CD4-positive, alpha-beta T cell (primary cell): ENCODE measurements at places on chromosomes 5 and 9. TPM values are rescaled to one million over a fixed set of nuclear protein-coding genes. Genes with fewer than 3 reads are reported as not detected.

Gene SLC31A1
- total RNA-seq = 12.1 TPM

Gene UNC5A
- not detected for total RNA-seq

Gene PCDH12
- total RNA-seq = not detected

GRCh38 chr9:15944341-15944740 lies 391.5 kb downstream of the CCDC171 start:
- DNase-seq = no peak

DNA sequence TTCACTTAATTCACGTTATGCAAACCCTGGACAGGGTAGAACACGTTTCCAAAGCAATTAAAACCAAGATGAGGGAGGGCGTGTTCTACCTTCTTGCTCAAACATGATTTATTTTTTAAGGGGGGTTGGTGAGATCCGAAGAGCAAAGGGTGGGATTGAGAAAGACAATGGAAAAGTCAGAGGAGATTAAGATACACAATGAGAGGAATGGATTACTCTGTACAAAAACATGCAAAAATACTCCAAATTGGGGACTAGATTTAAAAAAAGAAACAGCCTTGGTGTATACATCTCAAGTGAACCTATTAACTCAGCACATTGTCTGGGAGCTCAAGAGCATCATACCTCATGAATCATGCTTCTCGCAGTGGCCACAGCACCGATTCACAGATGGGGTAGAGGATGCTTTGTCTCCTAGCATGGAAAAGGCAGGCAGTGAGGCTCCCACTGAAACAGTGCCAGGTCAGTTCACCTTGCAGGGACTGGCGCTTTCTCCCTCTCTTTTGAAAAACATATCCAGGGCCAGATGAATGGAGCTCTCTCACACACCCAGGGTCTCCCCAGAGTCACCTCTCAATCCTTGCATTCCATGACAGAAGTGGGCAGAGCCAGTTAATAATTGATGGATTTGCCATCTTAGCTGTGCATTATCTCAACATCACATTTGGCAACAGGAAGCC lies 459.7 kb downstream of the BNC2 start:
- no peak for DNase-seq

DNA sequence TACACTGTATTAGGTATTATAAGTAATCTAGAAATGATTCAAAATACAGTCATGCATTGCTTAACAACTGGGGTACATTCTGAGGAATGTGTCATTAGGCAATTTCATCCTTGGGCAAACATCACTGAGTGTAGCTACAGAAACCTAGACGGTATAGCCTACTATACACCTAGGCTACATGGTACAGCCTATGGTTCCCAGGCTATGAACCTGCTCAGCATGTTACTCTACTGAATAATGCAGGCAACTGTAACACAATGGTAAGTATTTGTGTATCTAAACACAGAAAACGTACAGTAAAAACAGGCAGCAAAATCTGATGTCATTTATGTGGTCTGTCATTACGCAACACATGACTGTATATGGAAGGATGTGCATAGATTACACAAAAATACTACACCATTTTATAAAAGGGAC lies 96.8 kb downstream of the RAPGEF6 start:
- DNase-seq = no peak

DNA sequence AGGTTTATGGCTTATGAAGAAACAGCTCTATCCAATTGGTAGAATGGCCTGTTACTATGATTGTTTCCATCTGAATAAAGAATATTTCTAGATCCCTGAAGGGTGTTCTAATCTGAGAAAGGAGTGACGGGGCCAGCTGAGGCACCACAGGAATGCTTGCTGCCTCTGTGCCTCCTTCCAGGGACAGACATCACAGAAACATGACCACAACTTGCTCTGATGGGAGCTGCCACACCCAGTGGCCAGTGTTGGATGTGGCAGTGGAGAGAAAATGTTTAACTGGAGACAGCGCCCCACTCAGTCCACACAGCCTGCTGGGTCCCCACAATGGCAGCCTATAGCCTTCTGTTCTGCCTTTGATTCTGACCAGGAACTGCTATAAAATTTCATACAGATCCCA lies 38.6 kb upstream of the TESK1 start:
- DNase-seq = no peak

DNA sequence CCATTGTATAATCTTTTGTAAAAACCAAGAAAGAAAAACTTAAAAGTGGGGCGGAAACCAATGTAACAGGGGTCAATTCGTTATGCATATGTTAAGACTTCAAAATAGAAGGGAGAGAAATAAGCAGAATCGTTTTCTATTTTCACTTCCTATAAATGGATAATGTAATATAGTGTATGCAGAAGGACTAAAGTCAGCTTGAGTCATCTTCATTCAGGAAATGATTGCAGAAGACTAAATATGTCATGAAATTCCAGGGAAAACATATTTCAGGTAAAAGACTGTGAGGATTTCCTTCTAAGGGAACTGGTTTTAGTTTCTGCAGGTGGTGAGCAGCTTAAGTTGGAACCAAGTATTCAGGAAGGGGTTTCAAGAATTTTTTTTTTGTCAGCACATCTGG lies 753.3 kb downstream of the IRX1 start:
- DNase-seq = no peak

DNA sequence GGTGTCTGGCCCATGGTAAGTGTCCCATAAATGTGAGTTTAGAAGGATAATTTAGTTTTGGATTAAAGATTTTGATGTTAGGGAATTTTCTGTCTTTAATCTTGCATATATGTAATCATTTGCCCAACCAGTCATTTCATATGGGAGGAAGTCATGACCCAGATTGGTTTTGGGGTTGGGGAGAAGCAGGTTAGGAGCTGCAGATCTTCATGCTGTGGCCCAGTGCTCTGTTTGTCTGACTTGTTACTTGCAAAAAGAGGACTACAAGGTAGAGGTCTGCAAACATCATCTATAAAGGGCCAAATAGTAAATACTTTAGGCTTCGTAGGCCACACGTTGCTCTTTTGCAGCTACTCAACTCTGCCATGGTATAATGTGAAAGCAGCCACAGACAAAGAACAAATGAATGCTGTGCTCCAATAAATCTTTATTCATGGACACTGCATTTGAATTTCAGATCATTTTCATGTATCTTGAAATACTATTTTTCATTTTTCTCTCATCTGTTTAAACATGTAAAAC lies 16.8 kb downstream of the OSTF1 start:
- DNase-seq = no peak

GRCh38 chr9:4591123-4591500 lies 71.0 kb upstream of the PLPP6 start:
- no peak for DNase-seq

DNA sequence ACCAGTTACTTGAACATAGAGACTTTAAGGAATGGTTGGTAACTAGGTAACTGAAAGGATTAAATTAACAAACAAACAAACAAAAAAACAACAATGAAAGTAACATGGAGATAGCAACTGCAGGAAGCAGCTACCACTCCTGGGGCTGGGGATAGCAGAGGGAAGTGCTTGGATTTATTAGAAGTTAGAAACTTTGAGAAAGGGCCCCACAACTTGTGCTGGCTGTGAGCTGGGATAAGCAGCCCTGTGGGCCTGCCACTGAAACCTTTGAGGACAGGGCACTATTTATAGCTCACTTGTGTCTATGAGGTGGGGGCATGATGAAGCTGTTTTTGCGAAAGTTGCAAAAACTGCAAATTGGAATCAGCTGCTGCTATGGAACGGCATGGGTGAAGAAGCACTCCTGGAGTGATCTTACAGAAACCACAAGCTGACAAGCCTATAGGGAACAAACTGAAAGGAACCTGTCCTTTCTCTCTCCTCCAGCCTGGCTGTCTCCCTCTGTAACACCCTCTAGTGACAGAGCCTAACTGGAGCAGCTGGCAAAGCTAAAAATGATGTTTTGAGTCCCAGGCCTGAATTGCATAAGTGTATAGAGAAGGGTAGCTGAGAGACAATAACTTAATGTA lies 91.4 kb upstream of the RANBP6 start:
- no peak for DNase-seq

GRCh38 chr5:111077678-111078077 lies 6.2 kb downstream of the TSLP start:
- no peak for DNase-seq
